ENCODE measurements at places on chromosomes 2 and 18. TPM values are rescaled to one million over a fixed set of nuclear protein-coding genes. Genes with fewer than 3 reads are reported as not detected.

DNA sequence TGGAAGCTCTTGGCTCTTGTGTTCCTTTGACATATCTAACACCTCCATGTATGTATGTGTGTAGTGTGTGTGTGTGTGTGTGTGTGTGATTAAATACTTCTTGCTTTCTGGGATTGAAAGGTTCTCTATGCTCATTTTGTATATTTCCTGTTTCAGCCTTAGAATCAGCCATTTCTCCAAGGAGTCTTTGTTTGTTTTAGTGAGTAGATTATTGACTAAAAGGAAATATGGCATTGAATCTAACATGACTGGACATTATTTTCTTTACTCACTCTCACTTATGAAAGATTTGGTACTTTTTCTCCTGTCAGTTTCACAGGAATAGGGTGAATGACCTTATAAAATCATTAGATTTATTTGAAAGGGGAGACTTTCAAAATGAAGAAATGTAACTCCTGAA is 413.8 kb upstream of the SLC14A2 start:
- DNase-seq: no peak

- DNase-seq: no peak
Observed at GRCh38 chr18:26183395-26184112, 42.7 kb upstream of the TAF4B start.

- DNase-seq: no peak
Observed at GRCh38 chr2:62071126-62071598, 124.8 kb upstream of the B3GNT2 start.

DNA sequence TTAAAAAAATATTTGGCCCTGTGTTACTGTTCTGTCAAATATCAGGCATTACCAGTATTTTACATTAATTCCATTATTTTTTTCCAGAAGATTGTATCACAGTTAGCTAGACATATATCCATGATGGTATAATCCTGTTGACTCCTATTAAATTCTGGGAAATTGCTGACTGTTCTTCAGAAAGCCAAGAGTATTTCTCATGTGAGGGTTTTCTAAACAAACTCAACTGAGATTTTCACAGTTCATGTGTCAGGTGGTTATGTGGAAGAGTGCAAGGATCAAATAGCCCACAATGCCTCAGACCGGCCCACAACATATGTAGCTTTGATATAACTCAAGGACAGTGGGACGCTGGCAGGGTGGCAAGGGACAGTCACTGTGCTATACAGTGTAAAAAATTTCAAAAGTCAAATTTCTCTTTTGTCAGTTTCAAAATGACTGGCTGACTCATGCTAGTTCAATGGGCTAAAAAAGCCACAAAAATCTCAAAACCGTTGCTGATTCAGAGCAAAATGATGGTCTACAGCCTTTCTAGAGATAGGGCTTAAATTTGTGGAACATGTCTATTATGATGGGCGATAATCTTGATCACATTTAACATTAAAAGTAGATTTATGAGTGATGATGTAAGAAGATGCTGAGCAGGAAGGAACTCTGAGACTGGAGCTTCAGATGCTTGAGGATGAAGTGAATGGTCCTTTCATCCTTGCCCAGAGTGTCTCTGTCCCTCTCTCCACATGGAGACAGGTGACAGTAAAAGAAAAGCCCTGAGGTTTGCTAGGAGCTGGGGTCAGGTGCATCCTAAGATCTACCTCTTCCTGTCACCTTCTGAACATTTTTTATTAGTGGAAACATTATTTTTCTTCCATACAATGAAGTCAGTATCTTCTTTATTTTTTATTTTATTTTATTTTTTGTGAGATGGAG is 175.8 kb upstream of the PIEZO2 start:
- DNase-seq: no peak

DNA sequence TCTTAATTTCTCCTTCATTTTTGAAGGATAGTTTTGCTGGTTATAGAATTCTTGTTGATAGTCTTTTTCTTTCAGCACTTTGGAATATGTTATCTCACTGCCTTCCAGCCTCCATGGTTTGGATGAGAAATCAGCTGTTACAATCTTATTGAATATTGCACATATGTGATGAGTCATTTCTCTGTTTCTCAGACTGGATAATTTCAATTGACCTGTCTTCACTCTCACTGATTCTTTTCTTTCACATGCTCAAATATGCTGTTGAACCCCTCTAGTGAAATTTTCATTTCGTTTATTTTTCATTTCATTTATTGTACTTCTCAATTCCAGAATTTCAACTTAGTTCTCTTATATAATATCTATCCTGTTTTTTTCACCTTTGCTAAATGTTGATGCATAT is 22.2 kb downstream of the PDK1 start:
- DNase-seq: no peak

DNA sequence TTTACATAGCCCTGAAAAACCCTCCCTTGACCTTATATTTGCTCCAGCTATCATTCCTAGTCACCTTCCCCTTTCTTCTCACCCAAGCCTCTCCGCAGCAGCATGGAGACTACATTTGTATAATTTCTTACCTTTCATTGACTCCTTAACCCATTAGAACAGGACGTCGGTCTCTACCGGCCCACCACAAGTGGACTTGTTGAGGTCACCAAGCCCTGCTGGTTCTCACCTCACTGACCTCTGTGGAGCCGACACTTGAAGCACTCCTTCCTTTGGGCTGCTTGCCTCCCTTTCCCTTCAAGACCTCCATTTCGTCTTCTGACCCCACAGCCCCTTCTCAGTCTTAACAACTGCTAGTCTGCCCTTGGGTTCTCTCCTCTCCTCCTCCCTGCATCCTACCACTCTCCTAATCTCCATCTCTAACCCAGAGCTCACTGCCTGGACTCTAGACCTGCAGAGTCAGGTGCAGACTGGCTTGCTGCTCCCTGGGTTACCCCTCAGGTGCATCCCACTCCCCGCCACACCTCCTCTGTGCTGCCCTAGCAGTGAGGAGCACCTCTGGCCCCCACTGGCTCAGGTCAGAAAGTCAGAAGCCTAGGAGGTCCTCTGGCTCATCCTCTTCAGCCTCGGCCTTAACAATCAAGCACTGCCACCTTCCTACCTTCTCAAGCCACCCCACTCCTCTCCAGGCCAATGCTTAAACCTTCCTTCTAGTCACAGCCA is 5.3 kb upstream of the SFXN5 start:
- DNase-seq: no peak

DNA sequence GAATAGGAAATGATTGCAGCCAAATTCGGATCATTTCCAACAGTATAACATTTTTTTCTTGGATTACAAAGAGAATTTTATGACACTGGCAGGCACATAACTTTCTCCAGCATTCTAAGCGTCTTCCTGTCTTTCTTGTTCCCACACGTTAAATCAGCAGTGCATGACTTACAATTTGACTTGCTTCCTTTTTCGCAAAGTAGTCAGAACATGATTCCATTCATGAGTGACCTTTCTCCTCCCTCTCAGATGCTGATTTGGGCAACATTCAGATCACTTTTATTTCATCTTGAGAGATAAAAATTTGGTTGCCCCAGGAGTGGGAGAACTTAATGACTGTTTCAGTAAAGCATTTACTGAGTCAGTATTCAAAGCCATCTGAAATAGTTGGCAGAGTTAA is 858.7 kb upstream of the ACVR2A start:
- no peak for DNase-seq

Gene ALPI
- 0.09 TPM for polyA plus RNA-seq

Gene PPP1R1C
- polyA plus RNA-seq: 2.9 TPM

Gene TGFA
- polyA plus RNA-seq: 16.2 TPM

Gene CAPN14
- 0.04 TPM for polyA plus RNA-seq

- no peak for DNase-seq
Observed at GRCh38 chr2:168155046-168155445, 92.3 kb downstream of the STK39 start.

- DNase-seq: no peak
Observed at GRCh38 chr2:135890835-135891234, 14.6 kb upstream of the MCM6 start.

DNA sequence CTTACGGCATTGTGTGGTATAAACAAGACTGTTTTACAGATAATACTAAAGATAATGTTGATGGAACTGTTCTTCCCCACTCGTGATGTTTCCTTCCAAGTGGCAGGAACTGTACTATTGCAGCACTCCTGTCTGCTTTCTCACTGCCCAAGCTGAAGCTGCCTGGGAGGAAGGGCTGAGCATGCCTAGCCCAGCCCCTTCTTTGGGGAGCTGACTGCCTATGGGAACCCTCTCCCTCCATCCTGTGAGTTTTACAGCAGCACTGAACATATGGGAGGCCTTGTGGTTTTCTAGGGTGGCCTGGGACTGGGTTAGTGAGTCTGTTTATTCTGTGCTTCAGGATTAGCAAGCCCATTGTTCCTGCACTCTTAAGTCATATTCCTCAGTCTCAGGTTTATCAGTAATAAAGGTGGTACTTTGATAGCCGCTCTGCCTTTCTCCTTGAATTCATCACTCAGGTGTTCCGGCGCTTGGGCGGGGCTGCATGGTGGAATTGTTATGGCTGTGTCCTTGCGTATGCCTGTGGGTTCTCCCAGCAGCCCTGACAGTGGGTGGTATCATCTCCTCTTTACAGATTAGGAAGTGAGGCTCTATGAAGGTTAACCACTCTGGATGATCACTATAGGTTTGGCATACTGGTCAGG is 379.7 kb downstream of the PTPRM start:
- DNase-seq: no peak

- DNase-seq: no peak
Observed at GRCh38 chr18:31490387-31490786, 7.6 kb upstream of the DSG2 start.

DNA sequence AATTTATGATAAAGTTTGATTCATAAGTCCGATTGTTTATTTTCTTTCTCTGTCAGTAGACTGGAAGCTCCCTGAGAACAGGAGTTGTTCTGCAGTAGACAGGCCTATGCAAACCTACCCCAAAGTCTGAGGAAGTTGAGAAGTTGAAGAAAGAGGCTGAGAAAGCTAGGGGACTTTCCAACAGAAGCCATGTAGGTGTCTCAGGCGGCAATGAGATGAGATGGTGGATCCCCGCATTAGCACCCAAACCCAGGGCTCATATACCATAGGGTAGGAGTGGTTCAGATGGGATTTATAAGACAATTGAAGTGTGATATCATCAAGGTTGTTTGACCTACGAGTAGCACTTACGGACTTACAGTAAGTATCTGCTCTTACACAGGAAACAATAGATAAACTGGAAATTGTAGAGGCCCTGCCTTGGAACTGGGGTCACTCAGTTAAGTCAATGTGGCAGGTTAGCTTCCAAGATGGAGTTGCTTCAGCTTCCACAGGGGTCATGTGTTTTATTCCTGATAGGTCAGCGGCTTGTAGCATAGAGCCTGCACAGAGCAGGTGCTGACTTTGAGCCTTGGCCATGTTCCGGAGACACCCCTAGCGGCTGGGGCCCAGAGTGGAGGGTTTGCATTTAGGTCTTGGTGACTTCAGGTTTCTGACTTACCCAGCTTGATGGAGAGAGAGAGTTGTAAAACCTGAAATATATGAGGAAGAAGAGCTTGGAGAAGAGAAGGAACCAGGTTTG is 2.3 kb upstream of the PSD4 start:
- DNase-seq: no peak

DNA sequence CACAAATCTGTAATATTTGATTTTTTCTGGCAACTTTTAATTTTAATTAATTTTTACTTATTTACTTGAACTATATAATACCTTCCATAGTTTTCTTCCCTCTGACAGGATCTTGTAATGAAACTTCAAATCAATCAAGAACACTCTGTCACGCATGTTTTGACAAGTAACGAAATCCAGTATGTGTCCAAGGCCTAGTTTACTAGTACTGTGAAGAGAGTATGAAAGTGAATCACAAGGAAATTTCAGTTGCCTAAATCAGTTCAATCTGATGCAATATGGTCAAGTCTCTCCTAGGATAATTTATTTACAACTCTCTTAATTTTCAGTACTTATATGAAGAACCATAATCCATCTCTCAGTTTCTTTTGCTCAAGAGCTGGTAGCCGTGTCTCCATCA is 1344.6 kb upstream of the ZEB2 start:
- no peak for DNase-seq

GRCh38 chr2:20050104-20050645 is 1.3 kb downstream of the LAPTM4A start:
- no peak for DNase-seq

GRCh38 chr2:158217593-158217992 is 115.9 kb downstream of the UPP2 start:
- DNase-seq: no peak

DNA sequence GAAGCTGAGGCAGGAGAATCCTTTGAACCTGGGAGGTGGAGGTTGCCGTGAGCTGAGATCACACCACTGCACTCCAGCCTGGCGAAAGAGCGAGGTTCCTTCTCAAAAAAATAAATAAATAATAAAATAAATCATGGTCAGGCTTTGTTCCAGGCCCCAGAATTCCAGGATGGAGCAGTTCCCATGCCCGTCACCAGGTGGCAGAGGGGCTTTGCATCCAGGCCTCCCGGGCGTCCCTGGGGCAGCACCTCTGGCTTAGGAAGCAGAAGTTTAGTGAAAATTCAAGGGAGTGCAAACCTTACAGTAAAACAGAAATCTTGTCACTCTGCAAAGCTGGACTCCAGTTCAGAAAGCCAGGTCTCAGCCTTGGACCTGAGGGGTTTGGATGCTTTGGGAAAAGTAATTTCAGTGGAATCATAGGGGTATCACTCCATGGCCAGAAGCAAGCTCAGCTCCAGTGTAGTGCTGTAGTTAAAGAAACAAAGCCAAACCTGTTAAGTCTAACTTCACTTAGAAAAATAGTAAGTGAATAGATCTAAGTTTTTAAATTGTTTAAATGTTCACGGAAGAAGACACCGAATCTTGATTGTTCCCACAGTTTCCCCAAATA is 512.7 kb downstream of the CMPK2 start:
- no peak for DNase-seq

Gene TEKT4
- polyA plus RNA-seq: 0.32 TPM

GRCh38 chr18:65788373-65788772 is 37.6 kb downstream of the CDH7 start:
- DNase-seq: no peak

GRCh38 chr18:3305354-3305762 is 43.4 kb downstream of the MYL12B start:
- no peak for DNase-seq

Gene LBX2
- polyA plus RNA-seq: 2.2 TPM

DNA sequence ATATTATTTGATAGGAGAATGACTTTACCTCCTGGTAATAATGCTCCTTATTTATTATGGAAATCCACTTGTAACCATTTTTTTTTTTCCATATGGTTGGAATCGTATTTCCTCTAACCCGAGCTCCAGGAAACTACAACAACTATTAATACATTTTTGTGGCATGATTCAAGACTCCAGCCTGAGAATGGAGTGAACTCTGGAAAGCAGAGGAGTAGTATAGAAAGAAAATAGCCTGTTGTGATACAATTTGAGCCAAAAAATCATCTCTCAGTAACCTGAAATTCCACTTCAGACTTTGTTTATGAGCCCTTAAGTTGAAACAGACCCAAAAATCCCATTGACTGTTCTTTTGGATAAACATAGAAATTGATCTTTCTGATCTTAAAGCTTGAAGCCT is 921.1 kb downstream of the SOCS6 start:
- no peak for DNase-seq

Gene TNS1
- 57.6 TPM for polyA plus RNA-seq

GRCh38 chr2:205698286-205699268 is 16.3 kb downstream of the NRP2 start:
- DNase-seq: no peak

- DNase-seq: no peak
Observed at GRCh38 chr2:32450851-32451250, 94.0 kb downstream of the BIRC6 start.

Gene CCDC121
- polyA plus RNA-seq: 15.3 TPM

Gene LCT
- 0.03 TPM for polyA plus RNA-seq
